Hindlimb muscle (tissue), 1 donor: ENCODE measurements at places on chromosomes 1 and 21. TPM values are rescaled to one million over a fixed set of nuclear protein-coding genes. Genes with fewer than 3 reads are reported as not detected.

PLEKHM2 gene
- 58.9 TPM for polyA plus RNA-seq

LRRC8C gene
- 6.5 TPM for polyA plus RNA-seq

SETD4 gene
- polyA plus RNA-seq = 19.8 TPM

IKBKE gene
- polyA plus RNA-seq = 3.1 TPM

REN gene
- polyA plus RNA-seq = not detected

CHI3L1 gene
- 1.7 TPM for polyA plus RNA-seq

PTPRC gene
- 6.9 TPM for polyA plus RNA-seq

GRHL3 gene
- 0.68 TPM for polyA plus RNA-seq

S100A7A gene
- not detected for polyA plus RNA-seq

DNA sequence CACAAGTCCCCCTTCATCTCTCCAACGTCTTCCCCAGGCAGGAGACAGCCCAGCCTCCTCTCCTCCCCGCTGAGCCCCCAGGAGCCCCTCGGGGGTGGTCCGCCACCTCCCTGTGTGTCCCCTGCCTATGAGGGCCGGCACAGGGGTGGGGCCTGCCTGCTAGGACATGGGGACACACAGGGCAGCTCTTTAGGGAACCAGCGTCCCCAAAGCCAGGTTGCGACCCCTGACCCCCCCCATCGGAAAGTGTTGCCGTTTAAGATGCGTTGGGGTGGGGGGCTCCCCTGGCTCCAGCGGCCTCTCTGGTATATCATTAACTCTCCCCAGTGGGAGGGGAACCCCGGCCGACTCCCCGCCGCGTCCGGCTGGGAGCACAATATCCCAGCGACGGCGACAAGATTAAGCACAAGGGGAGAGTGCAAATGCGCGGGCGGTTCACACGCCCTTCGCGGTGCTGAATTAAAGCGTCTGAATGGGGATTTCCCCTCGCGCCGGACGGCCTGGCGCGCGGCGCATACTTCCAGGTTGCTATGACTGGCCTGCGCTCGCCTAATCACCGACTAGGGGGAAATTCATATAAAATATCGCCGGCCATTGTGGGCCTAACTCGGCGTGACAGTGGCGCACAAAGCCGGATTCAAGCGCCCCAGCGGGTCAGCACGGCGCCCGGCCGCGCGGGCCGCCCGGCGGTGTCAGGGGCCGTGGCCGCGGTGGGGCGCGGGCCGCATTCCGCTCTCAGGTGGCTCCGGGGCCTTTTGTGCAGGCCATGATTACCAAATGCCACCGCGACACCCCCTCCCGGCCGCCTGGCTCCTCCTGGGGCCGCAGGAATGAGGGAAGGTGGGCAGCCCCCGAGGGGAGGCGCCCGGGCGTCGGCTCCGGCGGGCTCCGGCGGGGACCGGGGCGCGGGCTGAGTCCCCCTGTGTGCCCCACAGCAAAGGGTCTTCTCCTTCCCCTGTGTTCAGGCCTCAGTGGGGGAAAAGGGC is 30.9 kb downstream of the WNT3A start:
- peak; percentile 37 for DNase-seq

- DNase-seq = no peak
Observed at GRCh38 chr21:32991361-32991760, 34.4 kb upstream of the OLIG2 start.

DNA sequence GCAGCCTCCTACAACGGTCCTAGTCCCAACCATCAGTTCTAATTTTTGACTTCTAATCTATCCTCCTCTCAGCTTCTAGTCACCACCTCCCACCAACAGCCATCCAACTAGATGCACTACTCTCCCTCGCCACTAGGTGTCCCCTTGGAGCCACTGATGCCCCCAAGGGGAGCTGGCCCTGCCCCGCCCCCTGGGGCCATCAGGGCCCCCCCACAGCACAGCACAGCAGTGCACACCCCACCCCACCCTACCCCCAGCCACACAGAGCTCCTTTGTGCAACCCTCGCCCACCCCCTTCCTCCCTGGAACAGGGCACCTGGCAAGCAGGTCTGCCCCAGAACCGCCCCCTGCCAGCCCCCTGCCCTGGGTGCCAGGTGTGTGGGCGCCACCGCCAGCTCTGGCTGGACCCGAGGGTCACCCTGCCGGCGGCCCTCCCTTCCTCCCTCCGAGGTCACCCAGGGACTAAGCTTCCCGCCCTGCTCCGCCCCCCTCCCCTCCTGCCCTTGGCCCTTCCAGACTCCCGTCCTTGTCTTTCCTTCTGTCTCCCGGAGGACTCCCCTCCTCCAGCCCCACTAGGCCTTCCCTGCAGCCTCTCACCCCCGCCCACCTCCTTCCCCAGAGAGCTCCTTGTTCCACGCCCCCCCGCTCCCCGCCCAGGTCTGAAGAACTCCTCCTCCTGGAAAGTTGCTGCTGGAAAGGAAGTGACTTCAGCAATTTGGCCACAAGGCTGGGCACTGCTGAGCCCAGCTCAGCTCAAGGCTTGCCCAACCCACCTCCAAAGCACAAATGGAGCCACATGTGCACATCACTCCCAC is 47.0 kb downstream of the AHDC1 start:
- DNase-seq = peak; percentile 84

DNA sequence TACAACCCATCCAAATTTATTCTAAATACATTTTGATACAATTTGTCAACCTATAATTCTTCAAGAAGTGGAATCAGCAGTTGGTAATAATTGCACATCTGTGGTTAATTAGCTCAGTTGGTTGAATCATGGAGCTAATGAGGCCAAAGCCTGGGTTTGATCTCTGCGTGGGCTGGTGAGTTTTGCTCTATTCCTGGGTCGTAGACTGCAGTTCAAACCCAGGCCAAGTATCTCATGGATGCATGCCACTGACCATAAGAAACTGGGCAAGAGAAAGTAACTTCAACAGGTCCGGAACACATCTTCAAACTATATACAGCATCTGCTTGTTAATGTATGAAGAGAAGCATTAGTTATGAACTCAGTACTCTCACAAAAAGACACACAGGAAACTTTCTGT is 779.7 kb downstream of the USP25 start:
- DNase-seq = peak; percentile 42

DNA sequence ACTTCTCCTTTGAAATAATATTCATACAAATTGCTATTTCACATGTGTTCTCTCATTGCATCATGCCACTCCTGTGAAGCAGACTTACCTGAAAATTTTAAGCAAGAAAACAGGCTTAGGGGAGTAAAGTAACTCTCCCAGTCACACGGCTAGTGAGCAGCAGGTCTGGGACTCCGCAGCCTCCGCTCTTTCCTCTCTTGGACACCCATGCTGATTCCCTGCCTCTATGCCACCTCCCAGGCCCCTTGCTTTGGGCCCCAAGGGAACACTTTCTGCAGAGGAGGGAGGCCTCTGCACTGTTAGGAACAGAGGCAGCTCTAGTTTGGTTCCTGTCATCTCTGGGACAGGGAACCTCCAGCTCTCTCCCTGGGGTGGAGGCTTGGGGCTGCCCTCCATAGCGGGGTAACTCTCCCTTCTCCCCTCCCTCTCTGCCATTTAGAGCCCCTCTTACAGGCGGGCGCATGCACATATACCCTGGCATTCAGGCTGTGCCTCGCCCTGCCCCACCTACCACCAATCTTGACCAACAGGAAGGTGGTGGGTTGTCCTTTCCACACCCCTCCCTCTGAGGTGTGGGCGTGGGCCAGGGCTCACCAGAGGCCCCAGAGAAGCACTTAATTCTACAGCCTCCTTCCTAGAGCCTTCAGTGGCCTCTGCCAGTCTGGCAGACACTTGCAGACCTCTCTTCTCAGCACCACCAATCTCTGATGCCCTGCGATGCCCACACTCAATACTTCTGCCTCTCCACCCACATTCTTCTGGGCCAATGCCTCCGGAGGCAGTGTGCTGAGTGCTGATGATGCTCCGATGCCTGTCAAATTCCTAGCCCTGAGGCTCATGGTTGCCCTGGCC is at the start of gene RXFP4:
TSS of gene RXFP4 (plus strand) at position 646 of the 852 bp plus-strand sequence. CDS start at position 718, 72 bp downstream.
- DNase-seq = no peak

DNA sequence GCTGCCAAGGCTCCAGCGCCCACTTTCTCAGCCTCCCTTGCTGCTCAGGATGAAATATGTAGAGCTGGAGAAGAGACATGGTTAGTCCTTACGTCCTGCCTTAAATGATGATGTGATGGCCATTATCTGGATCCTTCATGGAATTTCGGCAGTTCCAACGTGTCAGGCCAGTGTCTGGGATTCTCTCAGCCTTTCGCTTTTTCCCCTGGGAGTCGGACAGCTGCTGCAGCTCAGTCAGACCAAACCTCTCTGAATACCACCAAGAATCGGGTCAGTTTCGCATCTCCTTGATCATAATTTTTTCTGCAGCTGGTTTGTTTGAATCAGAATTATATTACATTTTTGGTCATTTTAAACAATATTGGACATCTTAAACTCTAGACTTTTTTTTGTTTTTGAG is 22.3 kb upstream of the KLHDC8A start:
- DNase-seq = no peak

GRCh38 chr1:67227196-67227595 is 60.9 kb downstream of the IL23R start:
- DNase-seq = no peak

- peak; percentile 12 for DNase-seq
Observed at GRCh38 chr1:180358649-180359048, 128.6 kb downstream of the LHX4 start.

DNA sequence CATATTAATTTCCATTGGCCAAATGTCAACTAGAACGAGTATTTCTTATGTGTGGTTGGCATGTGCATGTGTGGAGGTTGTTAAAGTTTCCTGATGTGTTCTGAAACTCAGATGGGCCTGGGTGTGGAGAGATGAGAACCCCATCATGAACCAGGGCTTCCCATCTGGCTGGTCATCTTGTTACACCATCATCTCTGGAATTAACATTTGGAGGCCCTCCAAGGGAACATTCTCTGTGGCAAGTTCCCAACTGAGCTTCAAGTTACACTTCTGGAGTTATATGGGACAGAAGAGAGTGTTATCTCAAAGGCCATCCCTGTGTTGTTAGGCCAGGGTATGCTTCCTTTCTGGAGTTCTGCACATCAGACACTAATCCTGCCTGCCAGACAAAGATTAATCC is 183.6 kb downstream of the TTLL7 start:
- peak; percentile 42 for DNase-seq

- no peak for DNase-seq
Observed at GRCh38 chr21:38234395-38235142, 22.2 kb upstream of the KCNJ15 start.

GRCh38 chr1:109821221-109821669 is 57.5 kb upstream of the EPS8L3 start:
- DNase-seq = no peak

DNA sequence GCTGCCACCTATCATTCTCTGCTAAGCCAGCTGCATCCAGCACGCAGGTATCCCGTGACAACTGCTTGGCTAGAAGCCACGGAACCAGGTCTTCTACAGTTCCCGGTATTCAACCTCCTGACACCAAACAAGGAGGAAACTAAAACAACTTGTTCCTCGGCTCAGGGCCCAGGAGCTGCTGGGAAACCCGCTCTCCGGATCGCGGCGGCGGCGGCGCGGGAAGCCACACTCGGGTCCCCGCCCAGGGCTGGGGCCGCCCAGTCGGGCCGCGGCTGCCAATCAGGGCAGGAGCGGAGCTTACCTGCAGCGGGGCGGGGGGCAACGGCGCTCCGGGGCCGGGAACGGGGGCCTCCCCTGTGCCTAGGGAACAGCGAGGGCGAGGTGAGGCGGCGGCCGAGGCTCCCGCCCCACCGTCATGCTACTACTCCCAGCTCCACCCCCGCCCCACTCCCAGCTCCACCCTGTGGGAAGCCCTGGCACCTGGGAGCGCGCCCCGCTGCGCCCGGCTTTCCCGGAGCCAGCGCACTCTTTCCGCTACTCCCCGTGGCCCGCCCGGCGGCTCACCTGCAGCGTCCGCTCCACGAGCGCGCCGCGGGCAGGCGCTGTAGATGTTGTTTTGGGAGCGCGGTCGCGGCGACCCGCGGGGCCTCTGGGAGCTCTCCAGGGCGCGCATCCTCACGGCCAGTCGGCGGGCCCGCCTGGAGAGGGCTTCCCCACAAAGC is 12.1 kb downstream of the IL24 start:
- peak; percentile 34 for DNase-seq

DNA sequence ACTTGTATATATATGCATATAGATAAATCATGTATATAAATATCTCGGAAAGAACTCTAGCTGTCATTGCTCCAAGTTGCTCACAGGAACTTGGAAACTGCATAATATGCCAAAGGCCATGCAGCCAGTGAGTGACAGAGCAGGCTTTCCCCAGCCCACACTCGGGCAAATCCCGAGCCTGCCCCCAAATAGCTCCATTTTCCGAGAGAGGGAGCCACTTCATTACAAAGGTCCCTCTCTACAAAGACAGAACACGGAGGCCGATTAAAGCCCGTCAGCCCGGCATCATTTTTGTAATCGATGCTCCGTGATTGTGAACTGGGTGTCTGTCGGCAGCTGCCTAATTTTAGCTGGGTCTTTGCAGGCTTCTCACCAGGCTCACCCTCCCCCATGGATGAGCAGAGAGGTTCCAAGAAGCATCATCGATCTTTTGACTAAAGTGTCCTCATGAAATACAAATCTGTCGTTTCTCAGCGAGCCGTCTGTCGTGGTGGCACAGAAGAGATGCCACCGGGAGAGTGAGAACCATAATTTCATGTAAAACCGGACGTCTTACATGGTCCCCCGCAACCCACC is 663.9 kb downstream of the PTPRU start:
- DNase-seq = no peak

DNA sequence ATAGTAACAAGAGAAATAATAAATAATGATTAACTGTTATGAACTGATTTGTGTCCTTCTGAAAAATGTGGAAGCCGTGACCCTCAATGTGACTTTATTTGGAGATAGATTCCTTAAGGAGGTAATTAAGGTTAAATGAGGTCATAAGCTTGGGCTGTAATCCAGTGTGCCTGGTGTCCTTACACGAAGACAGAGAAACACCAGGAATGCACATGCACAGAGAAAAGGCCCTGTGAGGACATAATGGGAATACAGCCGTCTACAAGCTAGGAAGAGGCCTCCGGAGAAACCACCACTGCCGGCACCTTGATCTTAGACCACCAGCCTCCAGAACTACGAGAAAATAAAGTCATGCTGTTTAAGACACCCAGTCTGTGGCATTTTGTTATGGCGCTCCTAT is 215.9 kb downstream of the NEGR1 start:
- DNase-seq = no peak

DNA sequence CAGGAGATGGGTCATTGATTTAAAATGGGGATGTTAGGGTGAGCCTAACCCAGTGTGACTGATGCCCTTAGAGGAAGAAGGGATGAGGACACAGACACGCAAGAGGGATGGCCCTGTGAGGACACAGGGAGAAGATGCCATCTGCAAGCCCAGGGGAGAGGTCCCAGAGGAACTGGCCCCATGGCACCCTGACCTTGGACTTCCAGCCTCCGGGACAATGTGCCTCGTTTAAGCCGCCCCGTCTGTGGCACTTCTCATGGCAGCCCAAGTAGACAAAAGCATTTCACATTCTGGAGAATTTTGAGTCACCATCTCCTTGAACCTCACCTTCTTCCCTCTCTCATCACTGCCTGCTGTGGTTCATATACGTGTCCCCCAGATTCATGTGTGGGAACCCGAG is 20.1 kb upstream of the PCBP3 start:
- no peak for DNase-seq

- DNase-seq = no peak
Observed at GRCh38 chr1:84257617-84258016, 43.9 kb upstream of the SAMD13 start.

GRCh38 chr1:12565094-12565965 is 52.7 kb downstream of the DHRS3 start:
- no peak for DNase-seq

- no peak for DNase-seq
Observed at GRCh38 chr1:25131794-25132193, 100.5 kb downstream of the SYF2 start.
